ENCODE measurements at places on chromosomes 3 and 15.

DNA sequence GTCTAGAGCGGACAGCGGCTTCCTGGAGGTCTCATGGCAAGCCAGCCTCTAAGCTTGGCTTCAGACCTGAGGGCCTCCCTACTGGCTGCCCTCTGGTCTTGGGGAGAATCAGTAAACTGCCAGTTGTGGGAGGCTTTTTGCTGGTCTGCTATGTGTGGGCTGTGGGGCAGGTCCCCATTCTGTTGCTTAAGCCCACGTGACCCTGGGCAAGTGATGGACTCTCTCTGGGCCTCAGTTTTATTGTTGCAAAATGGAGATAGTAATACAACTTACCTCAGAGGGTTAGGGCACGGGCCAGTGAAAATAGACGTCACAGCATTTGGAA, 61.7 kb downstream of the SLC6A6 start:
- no peak for DNase-seq

DNA sequence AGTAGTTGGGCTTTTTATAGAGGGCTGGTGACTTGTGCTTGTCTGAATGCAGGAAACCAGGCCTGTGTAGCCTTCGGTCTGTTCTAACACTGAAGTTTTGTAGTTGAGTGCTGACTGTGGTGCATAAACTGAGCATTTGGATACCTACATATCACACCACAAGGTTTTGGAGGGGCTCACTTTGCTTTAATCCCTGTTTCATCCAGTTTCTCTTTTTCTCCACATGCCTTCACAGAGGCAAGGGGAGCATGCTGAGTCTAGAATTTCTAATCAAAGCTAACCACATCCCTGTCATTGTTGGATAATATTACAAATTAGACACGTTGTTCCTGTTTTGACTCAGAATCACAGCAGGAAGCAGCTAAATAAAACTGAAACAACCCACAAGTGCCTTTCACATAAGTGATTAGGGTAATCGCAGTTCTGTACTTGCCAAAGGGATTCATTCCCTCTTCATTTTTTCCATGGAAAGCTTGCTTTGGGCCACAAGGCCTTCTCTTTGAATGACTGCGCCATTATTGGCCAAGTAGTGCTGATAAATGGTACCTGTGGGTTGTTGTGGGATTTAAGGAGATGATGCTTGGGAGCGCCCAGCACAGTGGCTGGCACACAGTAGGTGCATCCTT, 48.9 kb downstream of the TGFBR2 start:
- no peak for DNase-seq

DNA sequence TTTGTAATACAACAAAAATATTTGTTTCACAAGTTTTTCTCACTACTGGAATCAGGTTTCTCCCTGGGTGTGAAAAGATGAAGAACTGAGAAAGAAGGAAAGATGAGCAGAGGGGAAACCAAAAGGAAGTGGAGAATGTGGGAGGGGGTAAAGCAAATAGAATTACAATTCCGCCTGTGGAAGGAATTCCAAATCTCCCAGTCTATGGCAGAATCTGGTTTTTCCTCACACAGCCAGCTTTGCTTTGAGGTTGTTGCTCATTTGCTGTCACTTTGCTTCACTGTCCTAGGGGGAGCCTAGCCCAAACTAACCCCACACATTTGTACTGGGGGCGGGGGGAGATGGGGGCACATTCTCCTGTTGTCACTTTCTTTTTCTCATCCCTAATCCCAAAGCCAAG, 43.9 kb downstream of the RPL22L1 start:
- no peak for DNase-seq

DNA sequence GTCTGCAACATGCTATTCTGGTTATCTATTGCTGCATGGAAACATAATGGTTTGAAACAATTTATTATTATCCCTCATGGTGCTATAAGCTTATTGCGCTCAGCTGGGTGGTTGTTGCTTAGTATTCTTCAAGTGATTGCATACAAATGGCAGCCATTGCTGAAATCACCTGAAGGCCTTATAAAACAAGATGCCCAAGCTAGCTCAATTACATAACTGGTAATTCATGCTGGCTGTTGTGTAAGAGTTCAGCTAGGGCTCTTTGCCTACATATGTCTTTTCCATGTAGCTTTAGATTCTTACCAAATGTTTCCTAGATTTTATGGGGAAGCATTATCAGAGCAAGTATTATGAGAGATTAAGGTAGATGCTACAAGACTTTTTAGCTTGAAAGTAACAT, 644.0 kb upstream of the CBLB start:
- DNase-seq, result no peak

- no peak for DNase-seq
Observed at GRCh38 chr3:155079746-155080487, at the start of gene MME. Gene MME, plus strand, starts transcription at chr3:155080319. Its CDS starts 3,849 bp downstream, at chr3:155084168.

DNA sequence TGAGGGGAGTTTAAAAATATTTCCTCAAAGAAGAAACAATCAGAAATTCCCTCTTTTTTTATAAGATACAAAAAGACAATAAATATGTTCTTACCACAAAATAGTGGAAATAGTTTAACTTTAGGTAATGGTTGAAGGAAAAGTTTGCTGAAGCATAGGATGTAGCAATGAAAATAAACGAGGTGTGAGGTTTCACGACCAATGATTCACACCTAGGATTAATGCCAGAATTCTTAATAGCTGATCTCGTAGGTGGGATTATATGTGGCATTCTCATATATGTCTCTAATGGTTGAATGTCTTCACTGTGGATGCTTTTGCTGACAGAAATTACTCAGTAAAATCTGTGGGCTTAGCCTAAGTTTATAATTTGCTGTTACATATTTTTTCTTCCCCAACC, 467.7 kb downstream of the FGF12 start:
- DNase-seq, result no peak

- no peak for DNase-seq
Observed at GRCh38 chr3:195017151-195017550, 253.8 kb downstream of the XXYLT1 start.

- DNase-seq, result no peak
Observed at GRCh38 chr3:101072300-101072699, 79.1 kb upstream of the ABI3BP start.

GRCh38 chr3:23254835-23255234, 51.7 kb downstream of the UBE2E2 start:
- DNase-seq, result no peak

- no peak for DNase-seq
Observed at GRCh38 chr15:100340721-100341238, 995 bp downstream of the ADAMTS17 start.

DNA sequence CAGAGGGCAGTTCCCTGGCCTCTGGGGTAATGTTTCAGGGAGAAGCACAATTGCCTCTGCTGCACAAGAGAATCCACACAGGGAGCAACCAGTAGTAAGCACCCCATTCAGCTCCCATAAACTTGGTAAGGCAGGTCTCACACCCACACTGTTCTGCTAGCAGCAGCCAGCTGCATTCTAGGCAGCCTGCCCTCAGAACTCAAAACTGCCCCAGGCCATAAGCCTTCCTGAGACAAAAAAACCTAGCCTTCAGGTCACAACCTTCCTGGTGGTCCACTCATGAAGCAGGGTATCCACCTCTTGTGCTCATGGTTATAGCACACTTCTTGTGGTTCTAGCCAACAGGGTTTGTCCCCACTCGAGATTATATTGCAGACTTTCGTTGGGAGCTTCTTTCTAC, 33.7 kb upstream of the ABI3BP start:
- no peak for DNase-seq

- DNase-seq, result no peak
Observed at GRCh38 chr3:49134471-49135265, 1.8 kb upstream of the LAMB2 start.

GRCh38 chr3:143676021-143676420, 172.2 kb downstream of the SLC9A9 start:
- no peak for DNase-seq

- DNase-seq, result no peak
Observed at GRCh38 chr3:7695049-7695448, 806.6 kb upstream of the LMCD1 start.

GRCh38 chr15:96321639-96322535, 8.6 kb upstream of the NR2F2 start:
- DNase-seq, result no peak

GRCh38 chr3:160170409-160171370, 54.5 kb upstream of the C3orf80 start:
- no peak for DNase-seq

GRCh38 chr3:53081318-53081717, 35.4 kb upstream of the SFMBT1 start:
- DNase-seq, result no peak

DNA sequence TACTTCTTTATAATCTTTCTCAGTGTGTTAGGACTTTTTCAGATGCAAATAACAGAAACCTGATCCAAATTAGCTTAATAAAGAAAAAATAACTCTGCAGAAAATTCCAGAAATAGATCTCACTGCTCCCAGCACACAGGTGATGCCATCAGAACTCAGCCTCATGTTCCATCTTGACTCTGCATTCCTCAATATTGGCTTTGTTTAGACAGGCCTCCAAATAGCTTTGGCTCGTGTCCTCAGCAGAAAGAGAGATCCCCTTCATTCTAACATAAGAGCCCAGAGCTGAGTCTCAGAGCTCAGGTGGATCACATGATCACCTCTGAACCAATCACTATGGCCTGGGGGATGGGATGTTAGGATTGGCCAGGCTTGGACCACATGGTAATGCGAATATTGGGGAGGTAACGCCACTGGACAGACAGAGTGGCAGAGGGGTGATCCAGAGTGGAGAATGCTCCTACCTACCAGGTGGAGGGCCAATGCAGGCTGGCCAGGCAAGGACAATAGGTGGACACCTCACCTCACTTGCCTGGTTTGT, 46.6 kb upstream of the TBC1D21 start:
- no peak for DNase-seq

- DNase-seq, result no peak
Observed at GRCh38 chr3:5264896-5265770, 77.6 kb downstream of the EDEM1 start.

- no peak for DNase-seq
Observed at GRCh38 chr3:170717410-170718402, 131.8 kb upstream of the SLC7A14 start.

DNA sequence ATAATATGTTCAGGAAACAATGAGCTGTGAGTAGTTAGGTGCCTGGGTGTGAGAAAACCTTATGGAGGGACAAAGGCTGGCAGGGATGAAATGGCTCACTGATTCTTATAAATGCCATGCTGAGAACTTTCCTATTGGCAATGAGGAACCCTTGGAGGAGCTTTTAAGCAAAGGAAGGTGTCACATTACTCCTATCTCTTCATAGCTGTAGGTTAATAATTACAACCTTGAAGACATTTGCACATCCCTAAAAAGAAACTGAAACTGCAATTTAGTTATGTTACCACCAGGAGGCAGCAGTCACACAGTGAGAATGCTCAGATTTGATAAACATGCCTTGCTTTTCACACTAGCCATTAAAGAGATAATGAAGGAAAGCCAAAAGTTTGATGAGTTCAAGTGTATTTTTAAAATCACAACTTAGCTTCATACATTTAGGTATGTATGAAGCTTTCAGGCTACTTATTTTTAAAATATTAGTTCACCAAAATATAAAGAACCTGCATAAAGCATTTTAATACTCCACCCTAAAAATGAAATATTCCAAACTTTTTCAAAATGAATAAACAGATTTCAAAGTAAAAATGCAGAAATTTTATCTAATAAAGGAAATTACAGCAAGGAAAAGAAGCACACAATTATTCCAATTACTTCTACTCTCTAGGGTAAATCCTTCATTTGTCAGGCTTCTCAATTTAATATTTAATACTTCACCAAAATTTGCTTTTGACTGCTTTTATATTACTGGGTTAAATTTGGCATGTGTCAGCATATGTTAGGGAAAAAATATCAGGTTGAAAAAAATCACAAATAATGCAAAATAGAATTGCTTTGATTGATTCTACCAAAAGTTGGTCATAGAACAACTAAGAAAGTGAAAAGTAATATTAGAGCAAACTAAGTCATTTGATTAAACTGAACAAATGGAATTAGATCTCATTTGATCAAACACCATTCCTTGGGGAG, 136.9 kb upstream of the SLC2A2 start:
- DNase-seq, result no peak

GRCh38 chr3:197955892-197956477, 4.0 kb upstream of the LMLN start:
- no peak for DNase-seq

GRCh38 chr3:173921732-173922131, 524.2 kb downstream of the NLGN1 start:
- no peak for DNase-seq

GRCh38 chr3:177349384-177349783, 152.1 kb upstream of the TBL1XR1 start:
- no peak for DNase-seq

- no peak for DNase-seq
Observed at GRCh38 chr3:11088831-11089230, 65.5 kb upstream of the HRH1 start.

- no peak for DNase-seq
Observed at GRCh38 chr15:67824197-67824968, 926 bp upstream of the SKOR1 start.

DNA sequence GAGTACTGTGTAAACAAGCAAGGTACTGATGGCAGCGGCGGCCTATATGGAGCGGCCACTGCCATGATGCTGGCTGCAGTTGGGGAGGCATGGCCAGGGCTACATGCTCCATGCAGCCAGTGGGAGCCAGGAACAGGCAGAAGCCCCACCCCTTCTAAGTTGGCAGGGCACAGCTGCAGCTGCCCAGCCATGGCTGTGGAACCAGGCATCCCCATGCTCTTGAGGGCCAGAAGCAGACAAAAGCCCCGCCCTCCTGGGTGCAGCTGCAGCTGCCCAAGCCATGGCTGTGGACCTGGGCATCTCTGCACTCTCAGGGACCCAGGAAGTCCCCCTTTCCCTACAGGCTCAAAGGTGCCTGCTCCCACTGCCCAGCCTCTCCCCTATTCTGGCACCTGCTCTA, 150.9 kb downstream of the FMN1 start:
- DNase-seq, result no peak

GRCh38 chr3:49104052-49104426, 518 bp downstream of the QARS1 start:
- DNase-seq, result no peak
